ENCODE measurements at places on chromosomes 3 and 15.
A peak's percentile ranks its signal among the peaks of the same experiment; 100 is the strongest.

GRCh38 chr15:74584779-74585178 is 30.9 kb upstream of the CLK3 start:
- no peak overlapping the region for H3K4me3 ChIP-seq
- H3K36me3 ChIP-seq: peaks cover 7% of the 10 kb centered on the region
- DNase-seq: no peak
- no peaks in the 10 kb centered on the region for H3K27me3 ChIP-seq
- peaks cover 11% of the 10 kb centered on the region for H3K4me1 ChIP-seq

- H3K27me3 ChIP-seq: no peaks in the 10 kb centered on the region
- H3K4me3 ChIP-seq: no peak overlapping the region
- peak overlapping the region; percentile 73 for H3K27ac ChIP-seq
- H3K36me3 ChIP-seq: peaks cover 85% of the 10 kb centered on the region
- H3K4me1 ChIP-seq: peaks cover 33% of the 10 kb centered on the region
Observed at GRCh38 chr3:48412375-48413001, 17.4 kb downstream of the PLXNB1 start.

- no peaks in the 10 kb centered on the region for H3K36me3 ChIP-seq
- H3K4me1 ChIP-seq: no peaks in the 10 kb centered on the region
Observed at GRCh38 chr3:167251678-167252077, 128.4 kb downstream of the ZBBX start.

DNA sequence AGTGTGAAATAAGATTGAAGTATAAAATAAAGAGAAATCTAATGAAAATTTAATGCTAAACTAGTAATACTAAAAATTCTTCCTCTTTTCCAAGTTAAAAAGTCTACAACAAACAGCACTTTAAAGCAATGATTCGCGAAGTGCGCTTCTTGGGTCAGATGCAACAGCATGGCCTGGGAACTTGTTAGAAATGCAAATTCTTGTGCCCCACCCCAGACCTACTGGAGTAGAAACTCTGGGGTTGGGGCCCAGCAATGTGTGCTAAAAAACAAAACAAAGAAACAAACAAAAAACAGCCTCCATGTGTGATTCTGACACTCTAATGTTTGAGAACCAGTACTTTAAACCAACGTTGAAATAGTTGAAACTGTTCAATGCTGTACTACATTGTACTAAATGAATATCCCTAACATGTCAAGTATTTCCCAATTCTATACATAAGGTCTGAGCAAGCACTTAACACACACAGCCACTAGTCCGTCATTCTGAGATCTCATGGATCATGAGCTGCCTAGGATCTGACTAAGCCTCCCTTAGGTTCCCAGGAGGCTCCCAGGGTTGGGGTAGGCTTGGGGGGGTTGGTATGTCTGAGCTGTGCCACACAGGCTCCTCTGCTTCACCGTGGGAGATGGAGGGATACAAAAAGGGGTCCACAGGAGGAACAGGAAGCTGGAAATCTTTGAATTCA is 6.1 kb downstream of the RASGRP1 start:
- no peaks in the 10 kb centered on the region for H3K36me3 ChIP-seq
- H3K4me1 ChIP-seq: no peaks in the 10 kb centered on the region
- H3K27me3 ChIP-seq: no peaks in the 10 kb centered on the region
- H3K27ac ChIP-seq: no peak overlapping the region

GRCh38 chr3:51099794-51100535 is 285.1 kb upstream of the MANF start:
- H3K4me1 ChIP-seq: no peaks in the 10 kb centered on the region
- H3K27me3 ChIP-seq: no peaks in the 10 kb centered on the region
- no peak overlapping the region for H3K27ac ChIP-seq
- DNase-seq: no peak

GRCh38 chr3:134249296-134249841 is 1.3 kb downstream of the RYK start:
- H3K4me3 ChIP-seq: peak overlapping the region; percentile 94
- no peaks in the 10 kb centered on the region for H3K36me3 ChIP-seq
- H3K27ac ChIP-seq: peak overlapping the region; percentile 71

DNA sequence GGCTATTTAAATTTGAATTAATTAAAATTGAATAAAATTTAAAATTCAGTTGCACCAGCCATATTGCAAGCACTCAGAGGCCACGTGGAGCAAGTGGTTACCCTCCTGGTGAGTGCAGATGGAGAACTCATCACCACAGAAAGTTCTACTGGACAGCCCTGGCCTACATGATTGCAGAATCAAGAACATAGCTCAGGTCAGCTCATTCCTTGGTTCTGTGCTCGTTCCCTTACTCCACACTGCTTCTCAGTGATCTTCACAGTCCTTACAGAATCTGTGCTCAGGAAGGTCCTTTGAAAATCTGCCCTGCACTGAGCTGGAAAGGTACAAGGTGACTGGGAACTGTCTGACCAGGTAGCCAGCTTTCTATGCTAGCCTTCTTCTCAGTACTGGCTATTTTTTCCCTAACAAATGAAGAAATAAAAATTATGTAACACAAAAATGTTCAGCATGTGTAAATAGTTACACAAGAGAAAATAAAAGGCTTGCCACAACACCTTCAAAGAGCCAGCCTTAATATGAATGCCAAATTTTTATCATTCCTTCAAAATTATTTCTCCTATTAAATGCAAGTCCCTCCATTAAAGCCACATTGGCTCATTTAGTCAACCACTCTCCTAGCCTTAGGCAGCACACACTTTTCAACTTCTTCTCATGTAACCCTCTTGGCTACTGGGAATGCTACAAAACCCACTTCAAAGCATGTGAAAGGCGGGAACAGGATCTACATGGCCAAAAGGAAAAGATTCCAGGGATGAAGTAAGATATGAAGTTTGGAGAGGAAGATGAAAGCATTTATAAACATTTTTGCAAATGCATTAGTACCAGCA is 326.4 kb upstream of the WNT5A start:
- no peak overlapping the region for H3K27ac ChIP-seq
- H3K4me1 ChIP-seq: no peaks in the 10 kb centered on the region
- no peaks in the 10 kb centered on the region for H3K27me3 ChIP-seq
- H3K36me3 ChIP-seq: no peaks in the 10 kb centered on the region
- H3K4me3 ChIP-seq: no peak overlapping the region
- no peak for DNase-seq

GRCh38 chr3:20302766-20303165 is 116.8 kb upstream of the SGO1 start:
- DNase-seq: no peak
- no peaks in the 10 kb centered on the region for H3K27me3 ChIP-seq
- no peaks in the 10 kb centered on the region for H3K4me1 ChIP-seq
- H3K4me3 ChIP-seq: no peak overlapping the region
- H3K27ac ChIP-seq: no peak overlapping the region

GRCh38 chr3:124514683-124515082 is 215.6 kb upstream of the UMPS start:
- peaks cover 19% of the 10 kb centered on the region for H3K36me3 ChIP-seq
- no peak for DNase-seq
- no peak overlapping the region for H3K4me3 ChIP-seq
- no peaks in the 10 kb centered on the region for H3K4me1 ChIP-seq
- no peak overlapping the region for H3K27ac ChIP-seq
- no peaks in the 10 kb centered on the region for H3K27me3 ChIP-seq

DNA sequence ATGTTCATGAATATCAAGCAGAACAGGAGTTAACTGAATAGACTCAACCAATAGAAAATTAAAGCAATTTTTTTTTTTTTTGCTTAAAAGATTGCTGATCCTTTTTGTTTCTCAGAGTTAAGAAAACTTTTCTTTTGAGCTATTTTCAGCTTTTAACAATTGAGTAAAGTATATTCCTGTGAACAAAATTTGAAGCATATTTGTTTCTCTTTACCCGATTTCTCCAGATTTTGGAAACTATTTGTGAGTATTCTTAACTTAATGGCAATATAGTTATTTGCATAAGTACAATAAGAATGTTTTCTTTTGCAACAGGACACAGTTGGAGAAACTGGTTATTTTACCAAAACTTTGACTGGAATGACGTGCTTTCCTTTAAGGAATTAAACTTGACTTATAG is 53.4 kb upstream of the C15orf39 start:
- H3K36me3 ChIP-seq: no peaks in the 10 kb centered on the region
- H3K4me1 ChIP-seq: no peaks in the 10 kb centered on the region
- H3K27ac ChIP-seq: no peak overlapping the region
- DNase-seq: no peak

GRCh38 chr3:111976254-111976653 is 2.6 kb upstream of the ABHD10 start:
- no peaks in the 10 kb centered on the region for H3K27me3 ChIP-seq
- no peak for DNase-seq
- H3K36me3 ChIP-seq: peaks cover 10% of the 10 kb centered on the region

- no peaks in the 10 kb centered on the region for H3K36me3 ChIP-seq
- no peaks in the 10 kb centered on the region for H3K4me1 ChIP-seq
- DNase-seq: no peak
- no peaks in the 10 kb centered on the region for H3K27me3 ChIP-seq
Observed at GRCh38 chr3:82261637-82262036, 500.2 kb upstream of the GBE1 start.

GRCh38 chr3:14225421-14225820 is 46.8 kb downstream of the LSM3 start:
- H3K27me3 ChIP-seq: no peaks in the 10 kb centered on the region
- no peak for DNase-seq
- no peaks in the 10 kb centered on the region for H3K36me3 ChIP-seq
- no peak overlapping the region for H3K27ac ChIP-seq
- no peak overlapping the region for H3K4me3 ChIP-seq

GRCh38 chr3:173586166-173586565 is 188.6 kb downstream of the NLGN1 start:
- DNase-seq: no peak
- peak overlapping the region; percentile 74 for H3K4me3 ChIP-seq
- no peaks in the 10 kb centered on the region for H3K36me3 ChIP-seq
- H3K4me1 ChIP-seq: no peaks in the 10 kb centered on the region
- peak overlapping the region; percentile 19 for H3K27ac ChIP-seq

GRCh38 chr15:80744415-80744814 is 34.8 kb upstream of the CEMIP start:
- H3K4me3 ChIP-seq: no peak overlapping the region
- H3K27ac ChIP-seq: no peak overlapping the region
- no peaks in the 10 kb centered on the region for H3K4me1 ChIP-seq

DNA sequence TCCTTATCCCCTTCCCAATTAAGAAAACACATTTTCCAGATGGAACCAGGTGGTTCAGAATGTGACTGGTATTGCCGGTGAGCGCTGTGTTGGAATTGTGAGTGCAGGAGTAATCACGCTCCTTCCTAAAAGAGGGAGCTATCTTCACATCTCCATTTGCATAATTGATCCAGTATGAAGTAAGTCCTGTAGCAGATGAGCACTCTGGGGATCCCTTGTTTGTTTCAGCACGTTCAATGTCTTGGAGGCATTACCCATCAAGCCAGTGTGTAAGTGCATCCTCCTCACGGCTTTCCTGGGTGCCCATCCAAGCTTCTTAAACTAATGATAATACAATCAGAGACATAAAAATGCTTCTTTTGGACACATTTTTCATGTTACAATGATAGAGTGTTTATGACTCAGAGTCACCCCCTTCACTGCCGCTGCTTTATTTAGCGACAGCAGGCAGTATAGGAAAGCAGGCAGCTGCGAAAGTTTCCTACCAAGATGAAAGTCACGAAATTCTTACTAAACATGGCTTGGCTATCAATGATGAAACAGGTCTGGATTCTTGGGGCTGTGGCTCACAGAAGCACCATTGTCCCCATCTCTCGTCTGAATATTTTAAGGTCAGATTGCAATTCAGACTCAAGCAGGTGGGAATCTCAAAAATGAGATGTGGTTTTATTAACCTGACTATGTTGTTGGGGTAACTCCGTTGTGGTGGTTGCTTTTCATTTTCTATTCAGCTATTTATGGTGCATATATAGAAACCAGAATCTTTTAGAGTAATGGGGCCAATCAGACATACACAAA is 346.3 kb upstream of the MDFIC2 start:
- no peaks in the 10 kb centered on the region for H3K27me3 ChIP-seq
- no peak for DNase-seq
- no peaks in the 10 kb centered on the region for H3K36me3 ChIP-seq
- H3K4me1 ChIP-seq: no peaks in the 10 kb centered on the region

DNA sequence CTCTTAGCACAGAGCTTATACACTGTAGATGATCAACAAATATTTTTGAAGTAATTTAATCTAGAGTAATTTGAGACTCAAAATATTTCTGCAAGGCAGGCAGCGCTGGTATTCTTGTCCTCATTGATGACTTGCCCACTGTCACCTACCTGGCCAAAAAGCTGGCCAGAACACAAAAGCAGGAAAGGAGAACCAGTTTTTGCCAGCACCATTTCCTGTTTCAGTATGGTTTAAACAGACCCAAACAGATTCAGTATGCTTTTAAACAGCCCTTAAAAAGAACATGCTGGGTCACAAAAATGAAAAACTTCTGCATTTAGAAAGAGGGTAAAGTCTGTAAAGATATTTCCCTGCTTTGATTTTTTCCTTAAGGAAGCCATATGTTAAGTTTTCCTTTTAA is 42.3 kb upstream of the ZNF280D start:
- no peak overlapping the region for H3K27ac ChIP-seq
- H3K4me1 ChIP-seq: no peaks in the 10 kb centered on the region
- no peaks in the 10 kb centered on the region for H3K36me3 ChIP-seq

- no peaks in the 10 kb centered on the region for H3K27me3 ChIP-seq
- H3K27ac ChIP-seq: peak overlapping the region; percentile 58
Observed at GRCh38 chr15:52529341-52529924, 753 bp upstream of the MYO5A start.

- H3K4me3 ChIP-seq: no peak overlapping the region
- no peak for DNase-seq
- H3K27ac ChIP-seq: no peak overlapping the region
- H3K27me3 ChIP-seq: no peaks in the 10 kb centered on the region
- H3K4me1 ChIP-seq: no peaks in the 10 kb centered on the region
Observed at GRCh38 chr3:194244167-194244566, 107.0 kb downstream of the CPN2 start.
